ENCODE measurements at places on chromosomes 11 and 22.

DNA sequence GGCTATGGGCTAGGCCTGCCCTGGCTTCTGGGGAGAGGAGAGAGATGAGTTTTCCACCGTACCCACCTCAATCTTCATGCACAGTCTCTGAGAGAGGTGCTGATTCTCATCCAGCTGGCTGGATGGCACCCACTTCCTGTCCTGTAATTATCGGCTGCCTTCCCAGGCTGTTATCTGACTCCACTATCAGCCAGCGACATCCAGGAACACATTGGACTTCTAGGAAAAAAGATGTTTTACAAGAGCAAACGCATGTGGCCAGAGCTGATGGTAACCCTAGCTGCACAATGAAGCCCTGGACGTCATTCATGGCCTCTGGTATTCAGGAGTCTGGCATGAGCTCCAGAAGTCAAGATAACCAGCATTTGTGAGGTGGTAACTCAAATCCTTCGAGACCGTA, 137.4 kb downstream of the EHF start:
- no peak for DNase-seq

- no peak for DNase-seq
These were observed 1.2 kb downstream of the IFITM1 start for GRCh38 chr11:315051-315481.

DNA sequence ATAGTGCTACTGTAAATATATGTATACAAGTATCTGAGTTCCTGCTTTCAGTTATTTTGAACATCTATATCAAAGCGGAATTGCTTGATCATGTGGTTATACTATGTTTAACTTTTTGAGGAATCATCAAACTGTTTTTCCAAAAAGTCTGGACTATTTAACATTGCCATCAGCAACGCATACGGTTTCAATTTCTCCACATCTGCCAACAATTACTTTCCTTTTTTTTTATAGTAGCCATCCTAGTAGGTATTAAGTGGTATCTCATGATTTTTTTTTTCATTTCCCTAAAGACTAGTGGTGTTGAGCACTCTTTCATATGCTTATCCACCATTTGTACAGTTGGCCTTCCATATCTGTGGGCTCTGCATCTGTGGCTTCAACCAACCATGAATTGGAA, 1.3 kb upstream of the UBE4A start:
- no peak for DNase-seq

GRCh38 chr11:2816941-2817421, 68.6 kb downstream of the CDKN1C start:
- DNase-seq = no peak

DNA sequence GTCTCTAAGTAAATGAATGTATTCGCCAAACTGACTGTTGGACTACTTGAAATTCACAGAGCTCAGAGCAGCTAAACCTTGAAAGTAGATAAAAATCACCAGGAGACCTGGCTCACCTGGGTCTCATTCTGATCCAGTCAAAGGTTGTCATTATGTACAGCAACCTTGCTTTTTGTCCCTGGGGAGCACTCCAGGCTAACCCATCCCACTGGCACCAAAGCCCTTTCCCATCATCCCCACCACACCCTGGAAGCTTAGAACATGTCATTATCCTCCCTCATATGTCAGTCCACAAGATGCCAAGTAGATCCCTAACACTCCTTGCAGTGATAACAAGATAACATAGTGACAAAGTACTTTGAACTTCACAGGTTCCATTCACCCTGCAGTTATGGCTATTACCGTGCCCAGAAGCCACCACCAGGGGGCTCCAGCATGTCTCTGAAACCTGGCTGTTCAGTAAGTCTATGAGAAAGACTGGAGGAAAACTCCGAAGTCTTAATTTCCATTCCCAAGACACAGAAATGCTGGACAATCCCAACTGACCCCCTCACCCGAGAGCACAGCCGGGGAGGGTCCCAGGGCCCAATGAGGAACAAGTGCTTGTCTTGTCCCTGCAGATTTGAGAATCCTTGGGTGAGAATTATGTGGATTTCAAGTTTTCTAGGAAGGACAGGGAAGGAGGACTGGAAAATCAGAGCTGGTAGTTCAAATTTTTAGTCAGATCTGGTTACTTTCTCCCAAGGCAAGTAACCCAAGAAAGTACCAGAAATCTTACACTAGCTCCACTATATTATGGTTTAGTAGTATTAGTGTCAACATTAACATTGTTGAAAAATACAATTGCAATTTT, 43.0 kb upstream of the USP47 start:
- peak; percentile 62 for DNase-seq

DNA sequence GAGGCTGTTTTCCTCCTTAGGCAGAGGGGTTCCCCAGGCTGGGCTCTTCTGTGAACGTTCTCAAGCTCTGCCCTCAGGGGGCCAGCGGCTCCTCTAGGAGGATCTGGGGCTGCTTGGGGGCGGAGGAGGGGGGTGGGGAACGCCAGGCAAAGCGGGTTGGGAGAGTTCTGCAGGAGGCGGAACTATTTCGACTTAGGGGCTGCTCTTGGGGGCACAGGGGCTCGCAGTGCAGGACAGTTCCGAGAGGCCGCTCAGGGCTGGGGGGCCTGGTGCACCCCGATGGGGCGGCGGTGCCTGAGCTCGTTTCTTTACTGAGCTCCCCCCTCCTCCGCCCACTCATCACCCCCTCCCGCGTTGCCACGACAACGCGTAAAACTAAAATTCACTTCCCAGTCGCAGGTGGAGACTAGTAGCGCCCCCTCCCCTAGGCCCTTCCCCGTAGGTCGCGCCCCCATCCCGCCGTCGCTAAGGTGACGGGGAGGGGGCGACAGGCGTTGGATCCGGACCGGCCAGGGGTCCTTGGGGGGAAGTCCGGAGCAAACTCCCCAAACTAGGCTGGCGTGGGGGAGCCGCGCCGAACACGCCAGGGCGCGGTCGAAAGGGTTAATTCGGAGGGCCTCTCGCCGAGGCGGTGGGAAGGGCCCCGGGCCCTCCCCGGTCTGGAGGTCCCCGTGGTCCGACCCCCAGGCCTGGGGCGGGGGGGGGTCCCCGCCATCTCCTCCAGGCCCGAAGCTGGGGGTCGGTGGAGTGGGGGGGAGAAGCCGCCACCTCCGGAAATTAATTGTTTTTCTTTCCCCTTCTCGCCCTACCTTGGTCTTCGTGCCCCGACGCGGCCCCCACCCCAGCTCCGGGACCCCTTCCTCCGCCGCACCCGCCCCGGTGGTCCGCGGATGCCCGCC, 857 bp downstream of the SHANK3 start:
- DNase-seq = no peak

- no peak for DNase-seq
These were observed 30.9 kb downstream of the CHEK2 start for GRCh38 chr22:28710576-28711191.

- DNase-seq = no peak
These were observed 139.8 kb upstream of the SNX19 start for GRCh38 chr11:131056036-131056435.

- DNase-seq = no peak
These were observed 41.8 kb downstream of the TXN2 start for GRCh38 chr22:36439481-36440271.

Measured in stimulated activated CD4-positive, alpha-beta T cell treated with anti-CD3 and anti-CD28 coated beads, TNF-alpha, amount 100 ng/mL, for 1 hour (primary cell).